Stimulated activated CD8-positive, alpha-beta memory T cell treated with anti-CD3 and anti-CD28 coated beads, Interleukin-7, amount 100 ng/mL, for 1 hour (primary cell): ENCODE measurements at places on chromosomes 12 and 14.

DNA sequence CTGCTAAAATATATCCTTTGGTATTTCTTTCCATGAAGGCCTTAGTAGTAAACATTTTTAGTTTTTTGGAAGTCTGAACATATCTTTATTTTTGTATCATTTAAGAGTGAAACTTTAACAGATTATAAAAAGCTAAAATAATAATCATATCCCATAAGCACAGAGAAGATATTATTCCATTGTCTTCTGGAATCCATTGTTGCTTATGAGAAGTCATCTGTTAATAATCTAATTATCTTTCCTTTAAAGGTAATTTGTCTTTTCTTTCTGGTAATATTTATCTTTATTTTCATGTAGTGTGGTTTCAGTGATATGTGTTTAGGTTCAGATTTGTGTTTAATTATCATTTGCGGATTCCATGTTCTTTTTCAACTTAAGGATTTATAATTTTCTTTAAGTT lies 261.7 kb downstream of the MSRB3 start:
- DNase-seq: no peak

GRCh38 chr14:104964546-104964945 lies 13.6 kb downstream of the AHNAK2 start:
- DNase-seq: no peak

DNA sequence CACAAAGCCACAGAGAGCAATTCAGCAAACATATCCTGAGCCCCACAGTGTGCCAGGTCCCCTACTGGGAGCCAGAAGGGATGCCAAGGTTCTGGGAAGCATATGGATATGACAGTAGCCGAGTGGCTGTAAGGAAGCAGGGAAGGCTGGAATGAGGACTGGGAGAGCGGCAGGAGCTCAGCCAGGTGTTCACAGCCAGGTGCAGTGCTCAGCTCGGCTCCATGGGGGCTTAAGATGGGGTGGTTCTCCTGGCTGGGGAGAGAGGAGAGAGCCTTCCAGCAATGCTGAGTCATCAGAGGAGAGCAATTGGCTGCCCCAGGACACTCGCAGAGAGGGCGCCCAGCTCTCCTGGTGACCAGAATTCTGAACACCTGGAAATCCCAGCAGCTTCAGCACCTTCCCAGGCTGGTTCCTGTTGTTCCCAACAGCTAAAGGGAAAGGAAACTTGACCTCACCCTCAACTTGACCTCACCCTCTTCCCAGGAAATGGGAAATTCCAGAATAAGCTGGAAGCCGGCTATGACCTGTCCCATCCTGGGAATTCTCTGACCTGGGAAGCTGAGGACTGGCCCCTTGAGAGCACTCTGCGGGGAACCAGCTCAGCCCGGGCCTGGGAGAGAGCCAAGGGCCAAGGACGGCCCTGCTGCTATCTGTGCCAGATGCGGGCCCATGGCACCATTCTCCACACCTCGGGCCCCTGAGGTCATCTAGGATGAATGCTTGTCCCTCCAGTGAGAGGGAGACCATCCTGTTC lies 34.6 kb downstream of the SLC6A12 start:
- DNase-seq: no peak

GRCh38 chr12:93127582-93128331 lies 198.7 kb upstream of the EEA1 start:
- DNase-seq: no peak

GRCh38 chr12:110869803-110870202 lies 23.0 kb downstream of the CCDC63 start:
- DNase-seq: no peak

GRCh38 chr12:127178052-127178451 lies 1088.9 kb upstream of the TMEM132C start:
- no peak for DNase-seq

DNA sequence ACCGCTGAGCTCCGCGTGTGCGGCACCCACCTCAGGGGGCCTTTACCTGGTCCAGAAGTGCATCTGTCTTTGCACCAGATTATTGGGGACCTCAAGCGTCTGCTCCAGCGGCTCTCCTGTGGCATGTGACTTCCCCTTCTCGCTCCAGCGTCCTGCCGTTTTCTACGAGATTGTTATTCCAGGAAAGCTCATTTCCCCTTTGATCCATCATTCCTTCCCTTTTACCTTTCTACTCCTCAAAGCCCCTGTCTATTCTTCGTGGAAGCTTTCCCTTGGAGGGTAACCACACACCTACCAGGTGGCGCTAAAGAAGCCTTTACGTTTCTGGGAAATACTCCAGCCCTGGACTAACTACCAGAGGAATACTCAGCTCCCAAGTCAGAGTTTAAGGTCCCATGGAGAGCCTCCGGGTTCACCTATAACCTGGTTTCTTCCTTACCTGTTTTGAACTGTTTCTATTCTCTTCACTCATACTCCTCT lies 1.5 kb downstream of the FKBP4 start:
- no peak for DNase-seq

GRCh38 chr12:49201595-49202295 lies 12.9 kb upstream of the TUBA1A start:
- no peak for DNase-seq

- DNase-seq: peak; percentile 58
Observed at GRCh38 chr14:92613008-92613658, 99.6 kb downstream of the RIN3 start.

DNA sequence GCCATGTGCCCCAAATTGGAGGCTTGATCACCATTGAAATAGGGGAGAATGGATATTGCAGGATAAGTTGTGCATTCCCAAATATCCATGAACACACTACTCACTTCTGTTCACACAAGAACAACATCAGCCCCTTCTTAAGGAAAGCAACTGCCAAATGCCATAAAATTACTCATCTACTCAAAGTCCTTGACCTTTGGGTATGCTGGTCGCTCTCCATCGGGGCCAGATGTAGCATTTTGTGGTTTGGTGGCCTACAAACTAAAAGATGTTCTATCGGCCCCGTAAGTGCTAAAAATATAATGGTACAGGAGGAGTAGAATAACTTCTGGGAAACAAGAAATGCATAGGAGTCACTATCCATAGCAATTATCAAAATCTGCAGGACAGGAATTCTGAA lies 362.6 kb downstream of the AEBP2 start:
- DNase-seq: no peak

DNA sequence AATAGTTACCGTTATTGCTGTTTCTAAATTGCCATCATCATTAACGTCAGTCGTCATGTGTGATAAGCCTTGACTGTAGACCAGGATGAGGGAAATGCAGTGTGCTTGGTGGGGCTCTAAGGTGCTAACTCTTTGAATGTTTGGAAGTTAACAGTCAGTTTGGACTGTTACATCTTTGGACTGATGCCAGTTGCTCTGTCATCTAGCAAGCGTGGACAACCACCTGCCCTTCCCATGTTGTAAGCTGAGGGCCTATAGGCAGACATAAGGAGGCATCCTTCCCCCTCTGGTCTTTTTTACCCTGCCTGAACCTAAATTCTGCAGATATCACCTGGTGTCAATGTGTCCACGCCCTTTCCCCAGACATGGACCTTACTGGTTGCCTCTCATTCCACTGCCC lies 94.4 kb downstream of the PPP2R5C start:
- no peak for DNase-seq

GRCh38 chr14:72824051-72824450 lies 69.8 kb downstream of the DPF3 start:
- no peak for DNase-seq

DNA sequence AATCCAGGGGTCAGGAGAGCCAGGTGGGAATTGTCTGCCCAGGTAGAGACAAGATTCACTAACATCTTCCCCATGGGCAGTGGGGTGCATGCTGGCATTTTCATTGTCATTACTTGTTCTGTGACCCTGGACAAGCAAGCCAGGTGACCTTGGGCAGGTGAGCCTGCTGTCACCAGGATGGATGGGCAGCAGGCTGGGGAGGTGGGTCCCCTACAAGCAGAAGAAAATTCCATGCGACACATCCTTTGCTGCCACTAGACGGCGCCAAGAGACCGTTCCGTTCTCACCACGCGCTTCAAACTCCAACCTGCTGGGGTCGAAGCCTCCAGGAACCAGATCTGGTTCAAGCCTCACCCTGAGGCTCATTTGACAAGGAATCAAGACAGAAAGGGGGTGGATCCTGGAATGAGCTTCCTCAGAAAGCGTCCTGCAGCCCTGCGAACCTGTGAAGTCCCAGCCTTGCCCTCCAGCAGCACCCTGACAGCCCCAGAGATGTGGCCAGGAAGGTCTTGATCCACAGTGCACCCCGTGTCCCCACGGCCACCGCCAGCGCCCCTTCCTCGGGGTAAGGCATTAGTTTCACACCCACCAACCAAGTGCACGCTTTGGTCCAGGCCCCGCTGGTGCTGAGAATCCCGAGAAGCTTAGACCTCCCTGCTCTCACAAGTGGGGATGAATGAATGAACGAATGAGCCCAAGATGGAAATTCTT lies 3.2 kb upstream of the DYNC1H1 start:
- DNase-seq: peak; percentile 50

DNA sequence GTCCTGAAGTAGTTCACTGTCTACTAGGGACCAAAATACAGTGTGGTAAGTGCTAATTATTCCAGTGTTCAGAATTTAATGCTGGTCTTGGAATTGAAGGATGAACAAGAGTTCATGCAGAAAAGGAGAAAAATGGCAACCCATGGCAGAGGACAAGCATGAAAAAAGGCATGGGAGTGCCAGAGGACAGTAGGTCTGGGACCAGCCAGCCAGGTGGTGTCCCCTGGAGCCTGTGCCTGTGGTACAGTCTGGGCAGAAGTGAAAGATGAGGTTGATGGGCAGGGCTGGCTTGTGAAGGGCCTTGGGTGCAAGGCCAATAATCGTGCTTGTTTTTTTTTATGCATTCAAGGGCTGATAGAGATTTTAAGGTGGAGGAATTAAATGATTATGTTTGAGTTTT lies 21.0 kb downstream of the C12orf75 start:
- DNase-seq: no peak

DNA sequence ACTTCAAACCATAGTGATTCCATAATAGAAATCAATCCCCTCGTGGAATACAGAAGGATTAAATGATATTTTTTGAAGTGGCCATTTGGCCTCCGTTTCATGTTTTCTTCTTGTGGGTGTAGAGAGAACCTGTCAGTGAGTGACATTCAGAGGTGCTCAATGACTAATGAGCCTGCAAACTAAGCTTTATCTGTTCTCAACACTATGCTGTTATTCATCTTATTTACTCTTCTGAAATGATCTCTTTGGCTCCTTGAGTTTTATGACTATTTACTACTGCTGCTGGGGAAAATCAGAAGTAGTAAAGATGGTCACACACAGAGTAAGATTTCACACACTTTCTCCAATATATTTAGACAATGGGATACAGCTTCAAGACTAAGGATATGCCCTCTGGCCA lies 30.4 kb downstream of the ATP2B1 start:
- DNase-seq: no peak

- DNase-seq: no peak
Observed at GRCh38 chr12:111166779-111167540, 201.9 kb downstream of the PHETA1 start.

GRCh38 chr14:21711360-21711961 lies 37.8 kb upstream of the OR4E1 start:
- DNase-seq: no peak

GRCh38 chr12:109861689-109862314 lies 18.5 kb downstream of the GLTP start:
- DNase-seq: no peak

GRCh38 chr12:40058721-40059190 lies 47.1 kb downstream of the SLC2A13 start:
- no peak for DNase-seq
